ENCODE measurements at places on chromosomes 2 and 18. TPM values are rescaled to one million over a fixed set of nuclear protein-coding genes. Genes with fewer than 3 reads are reported as not detected.

ARHGAP25 gene
- 9.5 TPM for total RNA-seq

SLC5A6 gene
- total RNA-seq: 84.9 TPM

GPR45 gene
- total RNA-seq: not detected

CAVIN2 gene
- 30.7 TPM for total RNA-seq

CAPN13 gene
- total RNA-seq: 44.6 TPM

CD207 gene
- total RNA-seq: 0.88 TPM

DNA sequence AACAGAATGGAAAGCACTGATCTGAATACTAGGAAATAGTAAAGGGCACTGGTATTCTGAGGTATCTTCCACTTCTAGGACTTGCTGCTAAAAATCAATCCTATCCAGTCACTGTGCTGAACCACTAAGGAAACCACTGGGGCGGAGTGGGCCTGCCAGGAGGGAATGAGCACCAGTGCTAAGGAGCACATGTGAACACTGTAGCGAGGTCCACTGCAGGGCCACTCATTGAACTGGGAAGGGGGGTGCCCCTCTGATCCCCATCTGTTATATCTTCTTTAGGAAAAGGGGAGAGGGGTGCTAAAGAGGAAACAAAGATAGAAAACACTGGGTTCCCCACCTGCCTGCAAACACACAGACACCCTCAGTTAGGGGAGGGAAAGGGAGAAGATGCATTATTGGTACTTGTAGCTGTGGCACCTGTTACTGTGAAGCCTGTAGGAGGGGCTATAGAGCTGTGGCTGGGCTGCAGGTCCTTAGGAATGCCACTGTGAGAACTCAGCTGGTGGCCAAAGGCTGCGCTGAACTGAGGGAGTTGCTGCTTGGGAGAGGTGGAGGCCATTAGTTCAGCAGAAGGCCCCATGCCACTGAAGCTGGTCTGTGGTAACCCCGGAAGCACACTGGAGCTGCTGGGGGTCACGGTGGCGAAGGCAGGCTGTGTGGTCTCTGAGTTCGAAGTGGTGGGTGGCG is 81.8 kb downstream of the INO80D start:
- no peaks in the 10 kb centered on the region for H3K4me1 ChIP-seq
- no peaks in the 10 kb centered on the region for H3K27me3 ChIP-seq
- H3K4me3 ChIP-seq: no peak overlapping the region
- peaks cover 11% of the 10 kb centered on the region for H3K36me3 ChIP-seq
- no peak for DNase-seq
- no peak overlapping the region for H3K27ac ChIP-seq

- DNase-seq: peak; percentile 77
- peaks cover 18% of the 10 kb centered on the region for H3K4me1 ChIP-seq
- no peaks in the 10 kb centered on the region for H3K27me3 ChIP-seq
- H3K27ac ChIP-seq: peak overlapping the region; percentile 82
- H3K4me3 ChIP-seq: no peak overlapping the region
- no peaks in the 10 kb centered on the region for H3K36me3 ChIP-seq
These were observed 39.6 kb downstream of the HS1BP3 start for GRCh38 chr2:20611077-20611843.

GRCh38 chr2:239114119-239114581 is 266.3 kb downstream of the TWIST2 start:
- no peaks in the 10 kb centered on the region for H3K4me1 ChIP-seq
- no peak for DNase-seq
- H3K36me3 ChIP-seq: no peaks in the 10 kb centered on the region
- H3K27ac ChIP-seq: no peak overlapping the region

GRCh38 chr2:234649951-234650350 is 153.1 kb upstream of the ARL4C start:
- no peaks in the 10 kb centered on the region for H3K4me1 ChIP-seq
- no peak for DNase-seq
- H3K27me3 ChIP-seq: no peaks in the 10 kb centered on the region
- H3K4me3 ChIP-seq: no peak overlapping the region
- no peaks in the 10 kb centered on the region for H3K36me3 ChIP-seq
- H3K27ac ChIP-seq: no peak overlapping the region

DNA sequence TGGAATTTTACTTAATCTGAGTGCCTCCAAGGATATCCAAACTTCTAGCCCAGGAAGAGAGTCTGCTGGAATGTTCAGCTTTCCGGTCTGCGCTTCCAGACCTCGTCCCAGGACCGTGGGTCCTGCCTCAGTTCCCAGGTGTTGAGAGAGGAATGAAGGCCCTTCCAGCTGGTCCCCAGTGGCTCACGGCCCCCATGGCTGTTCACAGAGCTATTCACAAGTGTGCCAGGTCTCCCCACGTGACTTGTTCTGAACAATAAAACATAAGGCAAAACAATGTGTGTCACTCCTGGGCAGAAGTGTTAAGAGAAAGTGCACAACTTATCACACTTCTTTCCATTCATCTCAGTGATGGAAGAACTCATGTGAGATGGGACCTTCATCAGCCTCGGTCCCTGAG is 20.1 kb upstream of the TEX51 start:
- no peaks in the 10 kb centered on the region for H3K27me3 ChIP-seq
- H3K36me3 ChIP-seq: no peaks in the 10 kb centered on the region
- no peak for DNase-seq
- H3K27ac ChIP-seq: no peak overlapping the region
- no peaks in the 10 kb centered on the region for H3K4me1 ChIP-seq

- no peaks in the 10 kb centered on the region for H3K36me3 ChIP-seq
- H3K4me3 ChIP-seq: no peak overlapping the region
- no peak for DNase-seq
- no peaks in the 10 kb centered on the region for H3K4me1 ChIP-seq
These were observed 103.6 kb upstream of the TMEM200C start for GRCh38 chr18:5998907-5999306.

DNA sequence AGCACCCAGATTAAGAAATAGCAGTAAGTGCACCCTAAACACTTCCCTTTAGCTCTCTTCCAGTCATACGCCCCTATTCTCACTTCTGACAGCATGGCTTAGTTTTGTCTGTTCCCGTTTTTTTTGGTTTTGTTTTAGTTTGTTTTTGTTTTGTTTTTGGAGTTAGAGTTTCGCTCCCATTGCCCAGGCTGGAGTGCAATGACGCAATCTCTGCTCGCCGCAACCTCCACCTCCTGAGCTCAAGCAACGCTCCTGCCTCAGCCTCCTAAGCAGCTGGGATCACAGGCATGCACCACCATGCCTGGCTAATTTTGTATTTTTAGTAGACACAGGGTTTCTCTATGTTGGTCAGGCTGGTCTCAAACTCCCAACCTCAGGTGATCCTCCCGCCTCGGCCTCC is 2067.7 kb downstream of the SUCLG1 start:
- H3K27ac ChIP-seq: no peak overlapping the region
- DNase-seq: no peak
- no peaks in the 10 kb centered on the region for H3K36me3 ChIP-seq

GRCh38 chr2:172513935-172514586 is 41.8 kb upstream of the PDK1 start:
- no peak overlapping the region for H3K27ac ChIP-seq
- no peak overlapping the region for H3K4me3 ChIP-seq

- no peaks in the 10 kb centered on the region for H3K27me3 ChIP-seq
- peak overlapping the region; percentile 73 for H3K27ac ChIP-seq
- H3K4me3 ChIP-seq: no peak overlapping the region
- no peaks in the 10 kb centered on the region for H3K4me1 ChIP-seq
These were observed 31.5 kb upstream of the NFE2L2 start for GRCh38 chr2:177296040-177296439.

DNA sequence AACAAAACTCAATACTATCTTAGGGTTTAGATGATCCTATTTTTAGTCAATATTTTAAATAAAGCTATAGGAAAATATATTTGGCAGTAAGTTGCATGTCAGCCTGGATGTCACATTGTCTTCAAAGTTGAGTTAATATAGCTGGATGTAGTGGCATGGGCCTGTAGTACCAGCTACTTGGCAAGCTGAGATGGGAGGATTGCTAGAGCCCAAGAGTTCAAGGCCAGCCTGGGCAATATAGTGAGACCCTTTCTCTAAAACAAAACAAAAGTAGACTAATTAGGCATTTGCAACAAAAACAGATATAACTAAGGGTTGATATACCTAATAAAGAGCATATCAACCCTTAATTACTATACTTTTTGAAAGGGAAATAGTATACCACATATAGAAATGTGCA is 254.6 kb upstream of the KCNJ3 start:
- DNase-seq: no peak
- H3K4me1 ChIP-seq: no peaks in the 10 kb centered on the region
- H3K36me3 ChIP-seq: no peaks in the 10 kb centered on the region
- H3K27ac ChIP-seq: no peak overlapping the region
- no peak overlapping the region for H3K4me3 ChIP-seq

- no peaks in the 10 kb centered on the region for H3K36me3 ChIP-seq
- H3K4me1 ChIP-seq: no peaks in the 10 kb centered on the region
- H3K27me3 ChIP-seq: no peaks in the 10 kb centered on the region
- no peak overlapping the region for H3K27ac ChIP-seq
These were observed 21.1 kb downstream of the NBAS start for GRCh38 chr2:15539999-15540398.

- DNase-seq: no peak
- no peaks in the 10 kb centered on the region for H3K27me3 ChIP-seq
- H3K36me3 ChIP-seq: no peaks in the 10 kb centered on the region
- H3K4me1 ChIP-seq: peaks cover 6% of the 10 kb centered on the region
These were observed 80.3 kb upstream of the TTC39C start for GRCh38 chr18:23934252-23934651.

- H3K27ac ChIP-seq: no peak overlapping the region
- no peaks in the 10 kb centered on the region for H3K36me3 ChIP-seq
- no peaks in the 10 kb centered on the region for H3K4me1 ChIP-seq
- peak; percentile 66 for DNase-seq
These were observed 13.9 kb upstream of the SLC1A4 start for GRCh38 chr2:64975232-64975821.

GRCh38 chr2:190553254-190553653 is 18.7 kb upstream of the NEMP2 start:
- H3K27me3 ChIP-seq: no peaks in the 10 kb centered on the region
- H3K36me3 ChIP-seq: no peaks in the 10 kb centered on the region
- H3K27ac ChIP-seq: no peak overlapping the region
- H3K4me3 ChIP-seq: no peak overlapping the region
- no peak for DNase-seq

DNA sequence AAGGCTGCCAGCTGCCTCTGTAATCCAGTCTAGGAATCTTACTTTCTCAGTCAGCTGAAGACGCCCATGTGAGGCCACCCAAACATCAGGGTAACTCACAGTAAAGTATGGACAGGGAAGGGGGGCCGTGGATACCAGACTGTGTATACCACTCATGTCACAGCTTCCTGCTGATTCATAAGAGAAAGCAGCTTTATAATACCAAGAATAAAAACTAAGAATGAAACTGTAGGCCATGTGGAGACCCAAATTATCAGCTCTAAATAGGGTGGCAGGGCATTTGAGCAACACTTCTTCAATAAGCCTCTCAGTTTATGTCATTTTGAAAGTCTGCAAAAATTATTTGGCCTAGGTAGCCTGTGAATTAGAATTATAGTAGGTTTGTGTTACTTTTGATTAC is 115.0 kb upstream of the CDCA7 start:
- H3K36me3 ChIP-seq: no peaks in the 10 kb centered on the region
- no peaks in the 10 kb centered on the region for H3K27me3 ChIP-seq
- H3K4me1 ChIP-seq: no peaks in the 10 kb centered on the region

- no peaks in the 10 kb centered on the region for H3K27me3 ChIP-seq
- H3K4me3 ChIP-seq: no peak overlapping the region
- no peak for DNase-seq
- H3K4me1 ChIP-seq: no peaks in the 10 kb centered on the region
These were observed 92.1 kb downstream of the GALR1 start for GRCh38 chr18:77341527-77342325.

GRCh38 chr2:23436346-23437098 is 51.5 kb downstream of the KLHL29 start:
- peak; percentile 17 for DNase-seq
- H3K27ac ChIP-seq: no peak overlapping the region
- H3K4me3 ChIP-seq: no peak overlapping the region
- H3K36me3 ChIP-seq: no peaks in the 10 kb centered on the region

DNA sequence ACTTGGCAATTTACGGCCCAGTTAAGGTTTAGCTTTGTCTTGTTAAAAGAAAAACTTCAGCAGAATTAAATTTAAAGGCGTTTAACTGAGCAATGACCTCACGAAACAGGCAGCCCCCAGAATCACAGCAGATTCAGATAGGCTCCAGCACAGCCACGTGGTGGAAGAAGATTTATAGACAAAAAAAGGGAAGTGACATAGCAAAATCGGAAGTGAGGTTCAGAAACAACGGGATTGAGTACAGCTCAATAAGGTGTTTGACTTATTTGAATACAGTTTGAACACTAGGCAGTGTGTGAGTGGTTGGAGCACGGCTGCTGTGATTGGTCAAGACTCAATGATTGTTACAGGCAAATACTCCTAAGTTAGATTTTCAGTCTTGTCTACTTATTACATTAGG is 79.8 kb downstream of the MOGAT1 start:
- no peaks in the 10 kb centered on the region for H3K27me3 ChIP-seq
- DNase-seq: no peak
- H3K27ac ChIP-seq: no peak overlapping the region
- no peaks in the 10 kb centered on the region for H3K36me3 ChIP-seq

GRCh38 chr2:20538308-20539132 is 91.6 kb downstream of the RHOB start:
- DNase-seq: no peak
- peaks cover 8% of the 10 kb centered on the region for H3K4me1 ChIP-seq
- no peaks in the 10 kb centered on the region for H3K27me3 ChIP-seq
- H3K36me3 ChIP-seq: no peaks in the 10 kb centered on the region
- H3K27ac ChIP-seq: no peak overlapping the region

DNA sequence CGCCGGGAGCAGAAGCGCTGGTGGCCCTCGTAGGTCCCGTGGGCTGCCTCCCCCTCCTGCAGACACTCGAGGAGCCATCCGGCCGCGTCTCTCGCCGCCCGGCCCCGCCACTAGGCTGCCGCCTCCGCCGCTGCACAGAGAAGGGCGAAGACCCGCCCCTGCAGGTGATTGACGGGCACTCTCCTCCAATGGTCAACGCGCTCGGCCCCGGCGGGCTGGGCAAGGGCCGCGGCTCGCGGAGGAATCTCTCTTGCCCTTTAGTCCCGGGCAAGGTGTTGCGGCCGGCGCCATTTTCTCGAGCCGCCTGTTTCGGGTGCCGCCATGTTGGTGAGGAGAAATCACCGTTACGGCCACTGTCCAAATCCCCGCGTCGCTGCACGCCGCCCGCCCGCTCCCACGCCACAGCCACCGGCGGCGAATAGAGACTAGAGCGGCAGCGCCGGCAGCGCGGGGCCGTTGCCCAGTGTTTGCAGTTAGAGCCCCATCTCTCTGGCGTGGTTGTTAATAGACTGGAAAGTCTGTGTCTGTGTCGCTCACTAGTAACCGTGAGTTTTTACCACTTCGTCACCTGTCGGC is at the start of gene ZC3H6:
TSS of gene ZC3H6 (plus strand) at position 287 of the 576 bp plus-strand sequence. CDS start 398 bp downstream, outside the sequence.
- no peaks in the 10 kb centered on the region for H3K4me1 ChIP-seq
- H3K4me3 ChIP-seq: peak within 1 kb of the TSS; percentile 94
- no peaks in the 10 kb centered on the region for H3K36me3 ChIP-seq
- H3K27ac ChIP-seq: peak within 1 kb of the TSS; percentile 100
- peak; percentile 98 for DNase-seq

GRCh38 chr2:3174626-3175567 is 202.7 kb downstream of the EIPR1 start:
- no peak for DNase-seq
- H3K27me3 ChIP-seq: no peaks in the 10 kb centered on the region
- no peaks in the 10 kb centered on the region for H3K4me1 ChIP-seq
- H3K36me3 ChIP-seq: no peaks in the 10 kb centered on the region
